ENCODE measurements at places on chromosomes 7 and 10.

GRCh38 chr7:22723637-22724036, 3.4 kb upstream of the IL6 start:
- DNase-seq = no peak

GRCh38 chr7:152336754-152337368, 98.9 kb downstream of the KMT2C start:
- no peak for DNase-seq

GRCh38 chr7:25662841-25663800, 434.8 kb upstream of the NPVF start:
- DNase-seq = no peak

- no peak for DNase-seq
Measured at GRCh38 chr7:123796568-123796967, 47.8 kb upstream of the WASL start.

- no peak for DNase-seq
Measured at GRCh38 chr7:44858161-44858560, 10.3 kb upstream of the H2AZ2 start.

DNA sequence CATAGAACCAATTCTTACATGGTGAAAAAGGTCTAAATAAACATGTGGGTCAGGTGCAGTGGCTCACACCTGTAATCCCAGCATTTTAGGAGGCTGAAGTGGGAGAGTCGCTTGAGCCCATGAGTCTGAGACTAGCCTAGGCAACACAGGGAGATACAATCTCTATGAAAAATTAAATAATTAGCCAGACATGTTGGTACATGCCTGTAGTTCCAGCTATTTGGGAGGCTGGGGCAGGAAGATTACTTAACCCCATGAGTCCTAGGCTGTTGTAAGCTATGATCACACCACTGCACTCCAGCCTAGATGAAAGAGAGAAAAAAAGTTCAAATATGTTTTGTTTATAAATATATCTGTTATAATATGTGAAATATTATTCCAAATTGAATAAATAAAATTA, 643.6 kb downstream of the IPMK start:
- no peak for DNase-seq

- no peak for DNase-seq
Measured at GRCh38 chr7:79529214-79529880, 75.9 kb upstream of the MAGI2 start.

DNA sequence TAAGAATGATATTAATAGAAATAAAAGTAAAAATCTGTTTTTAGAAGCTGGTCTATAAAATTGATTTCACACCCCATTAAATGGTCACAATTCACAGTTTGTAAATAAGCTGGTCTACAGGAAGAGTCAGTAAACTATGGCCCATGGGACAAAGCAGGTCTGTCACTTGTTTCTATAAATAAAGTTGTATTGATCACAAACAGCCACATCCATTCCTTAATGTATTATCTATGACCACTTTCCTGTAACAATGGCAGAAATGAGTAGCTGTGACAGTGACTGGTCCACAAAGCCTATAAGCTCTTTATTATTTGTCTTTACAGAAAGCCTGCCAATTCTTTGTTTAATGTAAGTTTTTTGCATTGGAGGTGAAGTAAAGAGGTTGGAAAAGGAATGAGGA, 114.5 kb downstream of the SEMA3E start:
- DNase-seq = no peak

GRCh38 chr10:71204746-71205145, 7.6 kb upstream of the UNC5B start:
- no peak for DNase-seq

GRCh38 chr10:33302208-33302829, 32.1 kb downstream of the NRP1 start:
- no peak for DNase-seq

- DNase-seq = no peak
Measured at GRCh38 chr7:128739990-128740682, 977 bp downstream of the CALU start.

Data from activated CD4-positive, alpha-beta T cell treated with anti-CD3 and anti-CD28 coated beads, Interleukin-2, amount 50 U/mL, for 4 hours (primary cell).